CD14-positive monocyte (primary cell): ENCODE measurements at places on chromosomes 4 and X.

DNA sequence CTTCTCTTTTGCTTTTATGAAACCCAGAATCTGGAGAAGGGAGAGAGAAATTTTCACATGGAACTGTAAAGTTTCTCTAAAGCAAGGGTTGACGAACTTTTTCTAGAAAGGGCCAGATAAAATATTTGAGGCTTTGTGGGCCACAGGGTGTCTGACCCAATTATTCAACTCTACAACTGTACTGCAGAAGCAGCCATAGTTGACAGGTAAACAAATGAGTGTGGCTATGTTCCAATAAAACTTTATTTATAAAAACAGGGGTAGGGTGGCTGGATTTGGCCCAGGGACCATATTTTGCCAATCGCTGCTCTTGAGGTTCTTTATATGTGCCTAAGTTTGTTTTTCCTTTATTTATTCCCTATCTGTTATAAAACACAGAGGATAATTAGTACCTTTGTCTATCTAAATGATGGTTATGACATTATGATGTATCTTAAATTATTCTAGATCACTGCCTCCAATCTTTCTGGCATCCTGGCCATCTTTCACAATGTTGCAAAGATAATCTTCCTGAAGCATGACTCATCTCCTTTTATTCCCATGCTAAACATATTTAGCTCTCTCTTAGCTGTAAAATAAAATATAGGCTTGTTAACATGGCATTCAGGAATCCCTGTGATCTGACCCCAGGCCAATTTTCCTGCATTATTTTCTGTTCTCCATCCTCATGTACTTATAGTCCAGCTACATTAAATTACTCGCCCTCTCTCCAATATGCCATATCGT lies 106.8 kb upstream of the CBLL2 start:
- no peak for DNase-seq

DNA sequence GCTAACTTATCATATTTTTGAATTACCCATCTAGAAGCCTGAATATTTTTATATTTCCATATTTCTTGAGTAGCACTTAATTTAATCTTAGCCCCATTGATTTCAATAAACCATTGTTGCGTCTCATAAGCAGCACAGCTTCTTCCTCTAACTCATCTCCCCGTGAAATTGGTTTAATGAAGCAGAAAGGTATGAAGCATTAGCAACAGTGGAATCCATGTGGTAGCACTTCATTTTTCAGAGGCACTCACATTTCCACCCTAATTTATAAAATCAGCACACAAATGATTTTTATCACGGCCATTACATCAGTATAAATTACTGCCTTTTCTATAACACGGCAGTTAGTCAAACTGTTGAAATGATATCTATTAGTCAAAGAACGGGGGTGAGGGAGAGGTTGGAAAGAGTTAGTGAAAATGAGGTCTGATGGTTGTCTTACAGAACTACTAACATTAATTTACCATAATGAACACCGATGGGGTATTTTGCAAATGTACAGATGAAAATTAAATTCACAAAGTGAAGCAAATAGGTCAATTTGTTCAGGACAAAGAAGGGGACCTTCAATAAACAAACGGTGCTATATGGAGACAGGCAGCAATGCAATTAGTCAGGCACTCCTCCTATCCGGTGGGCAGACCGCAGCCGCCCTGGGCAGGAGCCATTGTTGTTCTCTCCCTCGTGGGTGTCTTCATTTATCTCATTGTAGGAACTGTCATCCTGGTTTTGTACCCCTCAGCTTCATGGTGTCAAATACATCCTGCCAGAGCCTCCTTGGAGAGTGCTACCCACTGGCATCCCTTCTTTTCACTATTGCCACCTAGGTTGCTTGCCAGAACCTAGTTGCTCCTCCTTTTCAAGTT lies 205.7 kb downstream of the SOX3 start:
- DNase-seq = no peak

DNA sequence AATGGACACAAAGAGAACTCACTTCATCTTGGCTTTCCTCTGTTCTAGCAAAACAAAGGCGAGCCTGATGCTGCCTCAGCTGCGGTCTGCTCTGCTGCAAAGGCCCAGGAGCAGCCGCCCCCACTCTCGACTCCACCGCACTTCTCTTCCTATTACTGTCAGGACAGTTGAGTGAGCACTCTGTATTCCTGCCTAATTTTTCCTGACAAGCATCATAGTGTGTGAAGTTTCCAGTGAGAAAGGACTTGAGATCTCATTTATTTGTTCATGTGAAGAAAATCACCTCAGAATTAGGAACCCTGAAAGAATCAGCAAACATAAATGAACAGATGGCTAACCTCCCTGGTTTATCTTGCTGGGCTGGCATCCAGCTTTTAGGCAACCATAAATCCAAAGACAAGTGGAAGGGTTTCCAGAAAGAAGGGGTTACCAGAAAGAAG lies 15.6 kb downstream of the SCARB2 start:
- no peak for DNase-seq

GRCh38 chr4:114658179-114658578 lies 59.6 kb downstream of the UGT8 start:
- no peak for DNase-seq

DNA sequence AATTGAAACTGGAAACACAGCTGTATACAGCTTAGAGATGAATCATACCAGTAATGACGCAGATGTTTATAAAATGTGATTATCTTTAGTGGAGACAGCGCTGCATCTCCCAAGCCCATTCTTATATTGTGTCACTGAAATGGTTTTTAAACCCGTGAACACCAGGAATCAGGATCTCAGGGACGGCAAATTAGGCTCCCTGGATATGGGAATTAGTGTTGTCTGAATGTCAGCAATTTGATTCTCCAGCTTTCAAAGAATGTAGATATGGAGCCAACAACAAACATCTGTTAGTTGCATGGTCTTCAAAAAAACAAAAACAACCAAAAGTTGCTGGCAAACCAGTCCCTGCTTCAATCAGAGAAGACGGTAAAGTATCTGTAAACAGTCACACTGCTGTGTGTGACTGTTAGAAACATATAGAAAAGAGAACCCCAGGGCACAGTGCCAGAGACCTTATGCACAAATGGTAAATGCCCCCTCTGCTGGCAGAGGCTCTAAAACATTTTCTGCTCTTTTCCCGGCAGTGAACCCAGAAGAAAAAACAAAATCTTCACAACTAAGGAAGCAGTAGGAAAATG lies 351.9 kb upstream of the FTHL17 start:
- no peak for DNase-seq

DNA sequence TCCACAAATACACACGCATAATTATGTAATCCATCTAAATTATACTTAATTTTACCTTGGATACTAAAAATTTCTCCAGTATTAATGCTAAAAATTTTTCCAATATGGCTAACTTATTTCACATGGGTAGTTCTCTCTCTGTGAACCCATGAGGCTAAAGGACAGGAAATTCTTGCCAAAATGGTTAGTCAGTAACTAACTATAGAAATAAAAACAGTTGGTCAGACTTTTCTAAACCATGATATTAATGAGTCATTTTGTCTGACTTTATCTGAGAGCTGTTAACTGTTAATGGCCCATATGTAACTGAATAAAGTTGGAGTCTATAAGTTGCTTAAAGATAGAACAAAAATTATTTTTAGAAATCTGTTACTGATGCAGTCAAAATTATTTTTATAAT lies 549.4 kb downstream of the TLL1 start:
- no peak for DNase-seq

- no peak for DNase-seq
Observed at GRCh38 chr4:57119054-57119651, 9.0 kb upstream of the IGFBP7 start.

DNA sequence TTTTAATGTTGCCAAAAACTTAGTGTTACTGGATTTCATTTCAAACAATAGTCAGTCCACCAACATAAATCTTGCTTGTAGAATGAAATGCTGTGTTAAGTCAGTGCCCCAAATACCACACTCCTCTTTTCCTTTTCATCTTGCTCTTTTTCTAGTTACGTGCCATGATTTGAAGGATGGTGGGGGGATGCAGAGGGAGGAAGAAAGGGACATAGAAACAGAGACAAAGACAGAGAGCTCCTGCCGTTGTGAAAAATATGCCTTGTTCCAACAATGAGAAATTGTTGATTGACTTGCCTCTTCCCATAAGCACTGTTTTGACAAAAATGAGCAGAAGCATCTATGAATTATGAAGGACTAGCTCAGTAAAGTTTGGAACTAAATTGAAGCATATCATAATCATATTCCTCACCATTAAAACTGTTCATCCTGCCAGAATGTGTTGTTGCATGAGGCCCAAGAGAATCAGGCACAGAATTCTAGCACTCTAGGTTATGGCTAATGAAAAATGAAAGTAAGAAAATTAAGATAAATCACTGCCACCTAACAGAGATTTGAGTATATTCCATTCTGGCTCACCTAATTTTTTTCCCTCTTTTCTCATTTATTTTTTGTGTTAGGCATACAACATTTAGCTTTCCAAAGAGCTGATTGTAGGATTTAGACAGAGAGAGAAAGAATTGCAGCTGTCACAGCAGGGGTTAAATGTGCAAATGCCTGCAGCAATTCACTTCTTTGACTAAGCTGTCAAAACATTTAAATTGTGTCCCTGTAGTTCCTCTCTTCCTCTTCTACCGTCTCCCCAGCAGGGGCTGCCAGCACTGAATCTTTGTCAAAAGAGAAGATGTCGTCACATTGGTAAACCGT lies 111.6 kb upstream of the PTPN13 start:
- no peak for DNase-seq

GRCh38 chrX:50881028-50881427 lies 29.5 kb upstream of the BMP15 start:
- no peak for DNase-seq

- DNase-seq = peak; percentile 33
Observed at GRCh38 chrX:119004920-119005524, 30.6 kb downstream of the LONRF3 start.

DNA sequence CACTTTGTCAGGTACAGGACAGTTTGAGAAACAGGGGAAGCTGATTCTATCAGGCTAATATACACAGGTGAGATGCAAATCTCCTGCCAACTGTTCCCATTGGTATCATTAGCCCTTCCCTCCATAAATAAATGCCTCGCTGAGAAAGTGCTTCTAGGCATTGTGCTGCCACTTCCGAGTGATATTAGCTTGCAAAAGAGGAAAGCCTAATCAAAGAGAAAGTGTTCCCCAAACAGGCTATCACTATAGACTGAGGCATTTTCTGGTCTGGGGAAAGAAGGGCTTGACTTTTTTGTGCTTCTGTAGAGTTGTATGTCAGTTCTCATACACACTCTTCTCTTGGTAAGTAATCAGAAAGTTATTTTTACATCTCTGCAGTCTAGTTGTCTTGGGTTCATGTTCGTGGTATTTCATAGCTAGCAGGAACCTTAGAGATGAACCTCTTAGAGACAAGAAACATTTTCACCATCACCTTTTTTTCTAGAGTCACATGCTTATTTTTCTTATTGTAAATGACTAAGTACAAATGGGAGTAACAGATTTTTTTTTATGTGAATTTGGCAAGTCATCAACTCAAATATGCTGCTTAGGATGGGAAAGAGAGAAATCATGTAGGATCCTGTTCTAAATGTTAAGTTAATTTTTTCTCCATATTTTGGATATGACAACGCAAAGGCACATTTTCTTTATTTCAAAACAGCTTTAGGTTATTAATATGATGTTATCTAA lies 1009.8 kb downstream of the ADGRL3 start:
- no peak for DNase-seq

- no peak for DNase-seq
Observed at GRCh38 chr4:120144634-120145033, 78.0 kb upstream of the MAD2L1 start.

GRCh38 chr4:2354760-2355159 lies 63.7 kb downstream of the ZFYVE28 start:
- DNase-seq = no peak

DNA sequence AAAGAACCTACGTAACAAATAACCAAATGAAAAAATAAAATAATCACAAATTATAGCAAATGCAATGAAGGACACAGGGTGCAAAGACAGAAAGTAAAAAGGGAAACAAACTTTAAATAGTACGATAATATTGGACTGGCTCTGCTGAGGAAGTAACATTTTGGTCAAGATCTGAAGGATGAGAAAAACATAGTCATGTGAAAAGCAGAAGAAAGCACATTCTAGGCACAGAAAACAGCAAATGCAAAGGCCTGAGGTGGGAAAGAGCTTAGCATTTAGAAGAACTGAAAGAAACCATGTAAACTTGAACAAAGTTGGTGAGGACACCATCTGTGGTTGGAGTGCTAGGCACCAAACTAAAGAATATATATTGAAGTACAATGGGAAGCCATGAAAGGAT lies 111.2 kb downstream of the PPP3CA start:
- DNase-seq = no peak

DNA sequence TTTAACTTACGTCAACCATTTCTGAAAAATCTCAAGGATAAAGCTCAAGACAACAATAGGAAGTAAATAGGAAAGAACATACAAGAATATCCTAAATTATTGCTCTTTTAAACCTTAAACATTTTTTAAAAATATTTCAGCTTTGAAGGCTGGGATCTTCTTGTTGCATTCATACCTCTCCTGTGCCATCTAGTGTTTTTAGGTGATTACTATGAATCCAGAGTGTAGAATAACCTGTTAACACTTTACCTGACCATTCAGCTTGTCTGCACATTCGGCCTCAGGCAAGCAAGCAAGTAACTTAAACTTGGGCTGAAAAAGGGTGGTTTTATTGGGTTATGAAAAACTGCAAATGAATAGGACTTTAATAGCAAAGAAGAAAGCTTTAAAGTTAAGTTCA lies 507.8 kb upstream of the INTU start:
- no peak for DNase-seq

GRCh38 chrX:124530803-124531202 lies 184.4 kb downstream of the SH2D1A start:
- DNase-seq = no peak

DNA sequence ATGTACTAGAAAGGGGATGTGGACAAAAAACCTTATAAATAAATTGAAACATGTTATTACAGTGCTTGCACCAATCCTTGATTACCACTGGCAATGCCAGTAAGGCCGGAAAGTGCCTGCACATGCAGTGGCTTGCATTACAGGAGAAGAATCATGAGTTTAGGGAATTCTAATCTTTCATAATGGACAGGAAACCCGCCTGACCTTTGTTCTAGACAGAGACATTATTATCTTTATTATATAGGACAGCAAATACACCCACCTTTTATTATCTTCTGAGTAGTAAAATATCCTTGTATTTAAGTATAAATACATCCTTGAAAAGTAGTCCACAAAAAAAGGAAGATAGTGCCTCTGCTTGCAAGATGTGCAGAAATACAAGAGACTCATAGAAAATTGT lies 379.9 kb upstream of the LCORL start:
- no peak for DNase-seq

DNA sequence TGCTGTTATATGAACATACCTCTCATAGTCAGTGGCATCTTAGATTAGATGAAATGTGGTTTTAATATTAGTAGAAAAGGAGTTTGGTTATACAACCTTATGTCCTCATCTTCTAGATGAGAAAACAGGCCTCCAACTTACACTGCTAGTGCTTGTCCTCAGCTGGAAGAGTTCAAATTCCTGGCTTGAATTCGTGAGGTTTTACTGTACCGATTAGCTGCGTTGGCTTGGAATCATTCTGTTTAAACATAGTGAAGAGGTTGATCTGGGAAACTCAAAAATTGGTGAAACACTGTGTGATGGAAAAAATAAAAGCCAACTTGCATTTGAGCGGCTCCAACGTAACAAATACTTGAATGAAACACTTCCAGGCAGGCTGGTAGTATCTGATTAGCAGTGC lies 81.0 kb downstream of the LNX1 start:
- no peak for DNase-seq

GRCh38 chrX:45850197-45850774 lies 649.6 kb upstream of the DIPK2B start:
- peak; percentile 2 for DNase-seq
